ENCODE measurements at places on chromosomes 5 and 9.

DNA sequence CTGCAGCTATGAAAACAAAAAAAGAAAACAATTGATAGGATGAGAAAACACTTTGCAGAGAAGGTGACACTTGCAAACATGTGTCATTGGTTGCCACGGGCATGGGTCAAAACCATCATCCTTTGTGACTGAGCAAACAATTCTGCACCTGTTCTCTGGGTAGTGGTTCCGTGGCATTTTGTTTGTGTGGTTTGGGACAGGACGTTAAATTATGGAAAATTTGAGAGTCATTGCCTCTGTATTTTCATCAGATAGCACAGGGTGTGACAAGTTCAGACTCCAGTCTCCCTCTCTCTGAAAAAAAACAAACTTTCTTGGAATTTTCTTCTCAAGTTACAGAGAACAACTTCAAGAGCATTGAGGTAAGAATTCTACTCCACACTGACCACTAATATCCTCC lies 113.4 kb upstream of the HMHB1 start:
- no peak for DNase-seq

GRCh38 chr9:20603524-20604268 lies 18.6 kb downstream of the MLLT3 start:
- no peak for DNase-seq

DNA sequence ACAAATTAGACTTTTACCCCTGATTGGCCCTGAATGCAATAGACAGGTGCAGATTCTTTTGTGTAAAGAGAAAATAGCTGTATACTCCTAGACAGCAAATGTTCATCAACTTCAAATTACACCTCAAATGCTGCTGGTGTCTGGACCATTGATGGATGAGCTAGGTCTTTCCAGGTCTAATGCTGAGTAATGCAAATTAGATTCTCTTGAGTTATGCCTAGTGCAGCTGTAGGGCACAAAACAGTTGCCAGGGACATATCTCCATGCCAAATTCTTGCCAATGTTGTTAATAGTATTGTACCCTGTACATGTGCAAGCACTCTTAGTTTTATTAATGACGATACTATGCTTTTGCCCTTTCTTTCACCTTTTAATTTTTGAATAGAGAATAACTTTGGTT lies 72.3 kb upstream of the CNTLN start:
- DNase-seq = no peak

DNA sequence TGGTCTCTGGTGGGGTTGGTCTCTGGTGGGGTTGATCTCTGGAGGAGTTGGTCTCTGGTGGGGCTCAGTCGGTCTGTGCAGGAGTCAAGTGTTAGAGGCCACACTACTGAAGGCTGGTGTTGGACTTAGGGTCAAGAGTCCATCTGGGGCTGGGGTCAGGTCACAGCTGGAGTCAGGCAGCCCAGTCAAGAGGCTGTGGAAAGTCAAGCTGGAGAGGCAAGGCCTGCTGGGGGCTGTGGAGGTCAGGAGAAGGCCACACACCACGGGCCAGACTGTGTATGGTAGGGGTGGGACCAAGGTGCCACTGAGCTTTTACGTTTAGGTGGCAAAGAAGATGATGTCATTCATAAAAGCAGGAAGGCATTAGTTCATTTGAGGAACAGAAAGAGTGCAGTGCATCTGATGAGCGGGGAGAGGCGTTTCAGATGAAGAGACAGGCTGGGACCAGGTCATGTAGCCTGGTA lies 16.7 kb upstream of the CD74 start:
- no peak for DNase-seq

DNA sequence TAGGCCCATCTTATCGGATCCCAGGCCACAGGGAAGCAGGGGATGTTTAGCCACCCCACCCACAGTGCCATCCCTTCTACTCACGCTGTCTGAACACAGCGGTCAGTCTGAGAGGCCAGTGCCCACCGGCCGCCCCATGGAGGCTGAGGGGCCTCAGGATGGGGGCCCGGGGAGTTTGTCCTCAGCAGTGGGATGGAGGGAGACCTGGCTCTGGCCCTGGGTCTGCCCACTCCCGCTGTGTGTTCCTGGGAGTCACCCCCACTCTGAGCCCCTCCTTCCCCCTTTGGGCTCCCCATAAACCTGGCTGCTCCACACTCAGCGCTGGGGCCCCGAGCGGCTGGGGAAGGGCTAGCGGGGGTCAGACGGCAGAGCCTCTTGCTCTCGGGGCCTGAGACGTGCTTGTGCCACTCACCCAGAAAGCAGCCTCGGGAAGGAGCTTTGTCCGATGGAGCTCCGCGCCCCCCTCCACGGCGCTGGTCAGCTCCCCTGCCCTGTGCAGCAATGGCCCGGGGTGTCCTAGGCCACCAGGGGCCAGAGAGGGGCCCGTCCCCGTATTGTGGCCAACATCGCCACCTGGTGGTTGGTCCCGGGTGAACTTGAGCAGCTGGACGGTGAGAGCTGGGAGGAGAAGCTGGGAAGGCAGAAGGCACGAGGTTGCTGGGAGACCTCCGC lies 10.9 kb upstream of the LAMC3 start:
- peak; percentile 10 for DNase-seq

- no peak for DNase-seq
Measured at GRCh38 chr9:23343226-23343625, 482.8 kb downstream of the ELAVL2 start.

GRCh38 chr5:12704955-12705354 lies 800.7 kb upstream of the CTNND2 start:
- no peak for DNase-seq

DNA sequence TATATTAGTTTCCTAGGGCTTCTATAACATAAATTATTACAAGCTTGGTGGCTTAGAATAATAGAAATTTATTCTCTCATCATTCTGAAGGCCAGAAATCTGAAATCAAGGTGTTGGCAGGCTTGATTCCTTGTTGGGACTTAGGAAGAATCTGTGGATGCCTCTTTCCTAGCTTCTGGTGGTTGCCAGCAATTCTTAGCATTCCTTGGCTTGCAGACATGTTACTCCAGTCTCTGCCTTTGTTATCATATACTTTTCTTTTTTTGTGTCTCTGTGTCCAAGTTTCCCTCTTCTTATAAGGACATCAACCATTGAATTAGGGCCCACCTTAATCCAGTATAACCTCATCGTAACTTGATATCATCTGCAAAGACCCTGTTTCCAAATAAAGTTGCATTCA lies 31.4 kb downstream of the CTNNA1 start:
- no peak for DNase-seq

- DNase-seq = no peak
Measured at GRCh38 chr9:90032296-90033027, 427.6 kb downstream of the GADD45G start.

DNA sequence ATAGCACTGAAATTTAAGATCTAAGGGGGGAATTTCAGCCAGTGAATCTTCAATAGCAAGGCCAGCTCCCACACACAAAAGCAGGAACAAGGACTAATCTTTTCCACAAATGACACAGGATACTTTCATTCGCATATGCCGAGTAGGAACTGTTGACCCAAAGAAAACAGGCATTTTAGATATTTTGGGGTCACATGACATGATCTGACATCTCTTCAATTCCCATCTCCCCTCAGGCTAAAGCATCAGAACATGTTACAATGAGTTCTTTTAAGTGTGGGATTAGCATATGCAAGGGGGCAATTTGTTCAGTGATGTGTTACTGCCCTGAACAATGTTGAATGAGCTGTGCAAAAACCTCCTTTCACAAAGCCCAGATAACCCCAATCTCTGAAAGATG lies 68.2 kb downstream of the TLE1 start:
- no peak for DNase-seq

- no peak for DNase-seq
Measured at GRCh38 chr9:81574405-81574804, 114.9 kb downstream of the TLE1 start.

DNA sequence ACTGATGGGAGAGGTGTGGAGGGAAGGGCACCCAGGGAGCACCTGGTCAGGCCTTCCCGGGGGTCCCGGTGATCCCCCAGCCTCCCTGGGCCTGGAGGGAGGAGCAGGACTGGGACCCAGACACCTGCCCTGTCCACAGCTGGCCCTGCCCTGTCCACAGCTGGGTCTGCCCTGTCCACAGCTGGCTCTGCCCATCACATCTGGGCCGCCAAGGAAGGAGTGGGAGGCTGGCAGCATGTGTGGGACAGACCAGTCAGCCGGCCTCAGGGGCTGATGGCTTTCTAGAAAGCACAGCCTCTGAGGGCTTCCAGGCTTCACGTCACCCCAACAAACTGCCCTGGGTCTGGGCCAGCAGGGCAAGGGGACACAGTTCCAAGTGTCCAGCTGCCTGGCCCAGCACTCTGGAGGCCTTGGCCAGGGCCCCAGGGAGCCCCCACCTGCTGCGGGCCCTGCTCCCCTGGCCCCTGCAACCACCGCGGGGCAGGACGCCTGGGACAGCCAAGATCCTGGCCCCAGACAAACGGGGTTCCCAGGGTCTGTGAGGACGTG lies 12.2 kb downstream of the DNLZ start:
- DNase-seq = no peak

DNA sequence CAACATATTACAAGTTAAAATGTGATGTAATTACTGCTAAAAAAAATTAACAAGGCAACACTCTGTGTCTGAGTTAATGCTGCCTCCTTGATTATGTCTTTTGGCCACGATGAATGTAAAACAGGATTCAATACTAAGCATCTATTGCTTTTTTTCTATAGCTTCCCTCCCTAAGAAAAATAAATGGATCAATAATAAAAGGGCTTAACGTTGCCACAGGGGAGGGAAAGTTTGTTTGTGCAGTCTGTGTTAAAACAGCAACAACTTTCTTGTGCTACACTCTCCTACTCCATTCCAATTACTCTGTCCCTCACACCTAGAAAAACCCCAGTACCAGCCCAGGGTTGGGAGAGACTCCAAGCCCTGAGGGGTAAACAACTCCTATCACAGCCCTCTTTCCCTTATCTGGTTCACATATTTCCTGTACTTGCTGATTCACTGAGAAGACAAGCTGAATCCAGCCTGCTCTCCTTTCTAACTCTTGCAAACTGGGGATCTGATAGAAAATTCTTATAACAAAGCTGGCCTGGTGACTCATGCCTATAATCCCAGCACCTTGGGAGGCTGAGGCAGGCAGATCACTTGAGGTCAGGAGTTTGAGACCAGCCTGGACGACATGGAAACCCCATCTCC lies 44.8 kb downstream of the PTPN3 start:
- no peak for DNase-seq

- DNase-seq = no peak
Measured at GRCh38 chr5:32129074-32129598, 45.0 kb downstream of the GOLPH3 start.

GRCh38 chr9:1659363-1659690 lies 355.8 kb upstream of the SMARCA2 start:
- DNase-seq = no peak

DNA sequence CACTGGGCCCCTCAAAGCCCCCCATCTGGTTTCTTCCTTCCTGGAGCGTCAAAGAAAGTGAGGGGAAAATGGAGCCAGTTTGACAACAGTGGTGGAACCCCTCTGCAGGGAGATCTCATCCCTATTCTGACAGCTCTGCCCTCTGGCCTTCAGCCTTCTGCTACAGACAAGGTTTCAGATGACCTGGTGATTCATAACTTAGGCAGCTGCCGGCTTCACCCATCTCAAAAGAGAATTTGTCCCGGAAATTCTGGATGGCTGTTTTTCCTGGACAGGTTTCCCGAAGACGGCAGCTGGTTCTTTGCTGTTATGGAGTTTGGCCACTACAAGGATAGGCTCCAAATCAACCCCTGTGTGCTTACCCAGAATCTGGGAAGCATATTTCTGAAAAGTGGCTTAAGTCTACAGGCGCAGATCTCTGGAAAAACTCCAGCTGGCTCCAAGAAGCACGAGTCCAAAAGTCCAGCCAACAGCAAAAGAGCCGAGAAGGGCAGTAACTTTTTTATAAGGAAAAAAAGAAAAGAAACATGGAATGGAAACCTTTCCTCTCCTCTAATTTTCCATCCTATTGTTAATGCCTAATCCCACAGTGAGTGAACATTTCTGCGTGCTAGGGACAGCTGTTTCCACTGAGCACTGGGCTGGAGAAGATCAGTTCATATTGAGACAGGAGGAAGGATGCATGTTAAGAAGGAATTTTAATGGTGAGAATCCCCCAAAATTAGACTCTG lies 54.5 kb downstream of the ZNF366 start:
- DNase-seq = no peak

DNA sequence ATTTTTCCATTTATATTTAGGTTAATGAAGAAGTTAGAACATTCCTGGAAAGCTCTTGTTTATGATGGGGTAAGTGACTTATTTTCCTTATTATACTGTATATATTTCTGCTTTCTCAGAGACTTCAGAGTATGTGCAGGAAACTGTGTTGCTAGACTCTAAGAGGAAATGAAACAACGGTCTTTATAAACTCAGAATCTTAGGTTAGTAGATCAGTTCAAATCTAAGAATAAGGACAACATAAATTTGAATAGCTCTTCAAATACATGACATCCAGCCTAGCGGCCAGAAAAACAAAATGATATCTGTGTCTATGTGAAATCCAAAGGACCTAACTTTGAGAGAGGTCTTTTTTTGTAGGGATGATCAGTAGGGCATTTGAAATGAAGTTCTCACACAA lies 94.3 kb downstream of the PRKACG start:
- no peak for DNase-seq

DNA sequence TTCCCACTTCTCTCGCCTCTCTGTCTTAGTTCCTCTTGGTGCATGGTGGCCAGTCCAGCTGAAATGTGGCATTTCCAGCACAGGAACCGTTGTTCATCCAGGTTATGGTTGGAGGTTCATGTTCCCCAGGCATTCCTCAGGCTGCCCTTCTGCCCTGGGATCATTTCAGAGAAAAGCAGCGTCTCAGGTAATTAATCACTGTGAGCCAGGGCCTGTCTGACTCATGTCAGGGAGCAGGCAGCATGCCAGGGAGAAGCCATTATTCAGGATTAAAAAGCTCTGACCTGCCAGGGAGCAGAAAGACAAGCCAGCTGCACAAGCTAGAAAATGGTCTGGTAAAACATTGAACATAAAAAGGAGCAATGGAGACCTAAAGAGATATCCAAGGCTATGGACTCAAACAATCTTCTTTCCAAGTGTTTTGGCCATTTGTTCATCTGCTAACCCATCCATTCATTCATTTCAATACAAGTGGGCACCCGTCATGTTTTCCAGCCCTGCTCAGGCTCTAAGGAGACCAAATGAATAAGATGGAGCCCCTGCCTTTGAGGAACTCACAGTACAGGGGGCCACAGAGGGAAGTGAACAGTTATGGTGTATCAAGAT lies 241.4 kb downstream of the DRD1 start:
- no peak for DNase-seq

GRCh38 chr9:25948182-25948581 lies 269.9 kb upstream of the TUSC1 start:
- DNase-seq = no peak

DNA sequence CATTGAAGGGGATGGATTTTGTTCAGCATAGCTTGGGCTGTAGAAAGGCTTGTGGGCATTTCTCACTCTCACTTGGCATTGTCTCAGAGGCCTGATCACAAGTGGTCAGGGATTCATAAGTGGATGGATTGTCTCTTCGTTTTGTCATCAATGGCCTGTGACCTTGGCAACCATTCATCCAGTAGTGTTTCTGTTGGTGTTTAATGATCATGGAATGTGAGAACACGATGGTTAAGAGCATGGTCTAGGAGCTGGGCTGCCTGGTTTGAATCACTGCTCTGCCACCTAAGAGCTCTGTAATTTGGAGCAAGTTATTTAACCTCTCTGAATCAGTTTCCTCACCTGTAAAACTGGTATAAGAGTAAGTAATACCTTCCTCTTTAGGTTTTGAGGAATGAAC lies 430.1 kb upstream of the MEF2C start:
- no peak for DNase-seq

- DNase-seq = no peak
Measured at GRCh38 chr5:7577381-7577780, 181.4 kb downstream of the ADCY2 start.

Measured in stimulated activated CD8-positive, alpha-beta memory T cell treated with anti-CD3 and anti-CD28 coated beads, Interleukin-15, amount 100 ng/mL, for 24 hours (primary cell).